COLO829 (cell line): ENCODE measurements at places on chromosomes 12 and 14.

- DNase-seq = no peak
Observed at GRCh38 chr12:49478949-49479664, 59.7 kb upstream of the KCNH3 start.

DNA sequence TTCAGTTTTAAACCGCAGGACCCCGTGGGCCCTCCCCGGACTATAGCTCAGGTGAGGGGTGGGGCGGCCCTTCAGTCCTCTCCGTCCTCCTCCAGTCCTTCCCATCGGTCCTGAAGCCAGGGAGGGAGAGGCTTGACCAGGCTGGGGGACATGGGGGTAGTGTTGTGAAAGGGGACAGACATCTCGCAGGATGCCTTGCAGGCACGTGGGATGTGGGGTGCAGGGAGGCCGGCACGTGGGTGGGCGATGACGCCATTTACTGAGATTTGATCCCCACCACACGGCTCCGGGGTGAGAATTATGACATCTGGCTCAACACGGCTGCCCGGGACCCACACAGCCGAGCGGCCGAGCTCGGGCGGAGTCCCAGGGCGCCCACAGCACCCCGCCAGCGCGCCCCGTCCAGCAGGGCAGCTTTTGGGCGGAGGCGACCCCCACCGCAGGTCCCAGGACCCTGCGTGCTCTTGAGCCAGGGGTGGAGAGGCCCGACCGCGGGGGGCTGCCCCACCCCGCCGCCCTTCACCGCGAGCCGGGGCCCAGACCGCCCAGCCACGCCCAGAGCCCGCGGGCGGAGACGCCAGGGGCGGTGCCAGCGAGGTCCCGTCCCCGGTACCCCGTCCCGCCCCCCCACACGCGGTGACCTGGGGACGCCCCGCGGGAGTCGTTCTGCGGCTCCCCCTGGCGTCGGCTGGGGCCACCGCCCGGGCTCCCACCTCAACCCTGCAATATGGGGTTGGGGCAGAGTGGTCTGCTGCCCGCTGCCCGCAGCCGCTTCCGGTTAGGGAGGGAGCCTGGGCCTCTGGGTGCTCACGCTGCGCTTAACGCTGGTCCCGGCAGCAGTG is 3.3 kb upstream of the EXOC3L4 start:
- no peak for DNase-seq

GRCh38 chr12:89539426-89540223 is 13.8 kb upstream of the POC1B start:
- no peak for DNase-seq

- no peak for DNase-seq
Observed at GRCh38 chr12:62658910-62659309, 192.3 kb downstream of the MON2 start.

DNA sequence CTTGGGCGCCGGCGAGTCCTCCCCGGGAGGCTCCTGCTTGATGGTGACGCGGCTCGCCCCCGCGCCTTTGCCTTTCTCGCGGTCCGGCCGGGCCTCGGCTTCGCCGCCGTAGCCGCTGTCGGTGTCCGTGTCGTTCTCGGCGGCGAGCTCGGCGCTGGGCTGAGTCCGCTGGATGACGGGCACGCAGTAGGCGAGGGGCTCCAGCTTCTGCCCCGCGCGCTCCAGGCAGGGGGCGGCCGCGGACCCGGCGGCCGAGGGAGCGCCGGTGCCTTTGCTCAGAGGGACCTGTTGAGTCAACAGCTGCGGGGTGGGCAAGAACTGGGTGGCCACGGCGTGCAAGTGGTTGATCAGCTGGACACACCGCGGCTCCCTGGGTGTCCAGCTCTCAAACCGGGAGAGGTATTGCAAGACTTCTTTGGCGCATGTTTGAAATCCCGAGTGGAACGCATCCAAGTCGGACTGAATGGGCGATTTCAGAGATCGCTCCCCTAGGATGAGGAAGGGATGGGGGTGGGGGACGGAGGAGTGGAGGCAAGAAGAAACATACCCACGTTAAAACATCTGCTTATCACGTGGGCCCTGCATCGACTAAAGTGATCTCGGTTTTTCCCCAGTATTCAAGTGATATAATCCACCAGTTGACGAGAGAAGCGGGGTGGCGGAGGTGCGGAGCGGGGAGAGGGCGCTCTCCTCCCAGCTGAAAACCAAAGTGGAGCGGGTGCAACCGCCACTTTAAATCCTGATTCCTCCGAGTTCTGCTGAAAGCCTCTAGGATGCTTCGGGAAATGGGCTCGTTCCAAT is 2.0 kb downstream of the BHLHE41 start:
- DNase-seq = no peak

- no peak for DNase-seq
Observed at GRCh38 chr14:80055226-80055625, 156.1 kb downstream of the DIO2 start.

DNA sequence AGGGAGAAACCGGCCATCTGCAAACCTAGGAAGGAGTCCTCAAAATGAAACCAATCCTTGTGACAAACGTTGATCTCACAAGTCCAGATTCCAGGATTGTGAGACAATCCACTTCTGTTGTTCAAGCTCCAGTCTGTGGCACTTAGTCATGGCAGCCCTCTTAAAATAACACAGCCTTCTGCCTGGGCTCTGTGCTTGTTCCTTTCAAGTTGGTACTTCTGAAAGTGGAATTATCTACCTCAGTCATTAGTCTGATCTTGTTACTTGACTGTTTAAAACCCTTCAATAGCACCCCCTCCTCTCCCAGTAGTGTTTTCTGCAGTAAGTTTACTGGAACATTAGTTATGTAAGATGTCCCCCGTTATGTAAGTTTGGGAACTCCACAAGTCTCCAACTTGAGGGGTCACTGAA is 111.0 kb upstream of the HIF1A start:
- no peak for DNase-seq

DNA sequence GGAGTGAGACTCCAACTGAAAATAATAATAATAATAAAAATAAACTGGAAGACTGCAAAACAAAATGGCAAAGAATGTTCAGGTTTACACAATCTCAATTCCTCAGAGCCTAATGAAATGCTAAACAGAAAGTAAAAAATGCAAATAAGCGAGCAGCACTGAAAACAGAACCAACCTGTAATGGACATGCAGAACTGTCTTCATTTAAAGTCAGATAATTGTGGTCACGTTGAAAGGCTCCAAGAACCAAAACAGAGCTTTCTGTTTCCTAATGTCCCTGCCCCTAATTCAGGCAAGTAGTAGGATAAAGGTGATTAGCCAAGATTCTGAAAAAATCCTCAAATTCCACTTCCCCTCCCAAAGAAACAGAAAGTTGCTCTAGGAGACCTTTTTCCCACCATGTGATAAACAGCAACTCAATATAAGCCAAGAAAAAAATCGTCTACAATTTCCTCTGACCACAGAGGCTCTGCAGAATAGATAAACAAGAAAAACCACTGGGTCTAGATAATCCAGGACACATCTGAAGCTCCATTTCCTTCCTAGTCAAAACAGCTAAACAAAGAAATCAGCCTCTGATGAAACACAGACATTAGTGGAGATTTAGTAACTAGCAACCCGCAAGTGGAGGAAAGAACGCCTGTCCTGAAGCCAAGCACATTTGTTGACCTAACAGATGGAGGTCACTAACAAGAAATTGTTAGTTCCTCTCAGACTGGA is 3.0 kb downstream of the MIS18BP1 start:
- no peak for DNase-seq

DNA sequence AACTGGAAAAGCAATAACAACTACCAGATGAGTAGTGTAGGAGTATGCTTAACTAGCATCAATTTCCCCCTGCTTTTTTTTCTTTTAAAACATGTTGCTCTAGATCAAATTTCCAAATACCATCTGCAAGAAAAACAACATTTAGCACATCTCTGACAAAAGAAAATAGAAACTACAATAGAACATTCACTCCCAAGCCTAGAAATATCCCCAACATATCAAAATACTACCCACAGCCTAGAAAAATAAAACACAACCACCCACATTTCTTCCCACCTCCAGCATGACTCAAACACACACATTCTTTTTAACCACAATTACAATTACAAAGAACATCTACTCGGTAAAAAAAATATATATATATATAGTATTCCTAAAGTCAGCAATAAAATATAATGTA is 120.0 kb downstream of the PPFIA2 start:
- no peak for DNase-seq

- no peak for DNase-seq
Observed at GRCh38 chr14:27427796-27428195, 830.0 kb upstream of the NOVA1 start.

DNA sequence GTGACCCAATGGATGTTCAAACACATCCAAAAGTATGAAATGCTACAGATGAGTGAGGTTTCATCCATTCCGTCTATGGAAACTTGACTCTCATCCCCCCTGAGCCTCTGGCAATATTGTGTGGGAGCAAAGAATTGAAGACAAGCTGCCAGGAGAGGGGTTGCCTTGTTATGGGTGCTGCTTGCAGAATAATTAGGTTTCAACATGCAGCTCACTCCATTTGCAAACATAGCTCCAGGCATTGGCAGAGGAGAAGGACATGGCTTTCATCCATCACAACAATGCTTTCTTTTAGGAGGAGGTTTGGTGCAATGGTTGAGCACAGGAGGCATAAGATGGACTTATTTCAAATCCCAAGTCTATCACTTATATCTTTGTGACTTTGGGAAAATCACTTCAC is 220.7 kb upstream of the SRRM4 start:
- no peak for DNase-seq

DNA sequence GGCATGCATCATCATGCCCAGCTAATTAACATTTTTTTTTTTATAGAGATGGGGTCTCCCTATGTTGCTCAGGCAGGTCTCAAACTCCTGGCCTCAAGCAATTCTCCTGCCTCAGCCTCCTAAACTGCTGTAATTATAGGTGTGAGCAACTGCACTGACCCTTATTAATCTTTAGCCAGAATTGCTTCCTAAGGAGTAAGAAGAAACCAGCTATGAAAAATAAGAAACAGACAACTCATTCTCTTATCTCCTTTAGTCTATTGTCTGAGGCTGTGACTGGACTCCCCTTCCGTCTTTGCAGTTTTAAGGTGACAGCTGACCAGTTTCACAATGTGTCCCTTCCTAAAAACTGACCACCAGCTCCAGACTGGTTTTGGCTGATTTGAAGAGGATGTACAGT is 52.4 kb downstream of the EMP1 start:
- no peak for DNase-seq
